ENCODE measurements at places on chromosomes 11 and 22. TPM values are rescaled to one million over a fixed set of nuclear protein-coding genes. Genes with fewer than 3 reads are reported as not detected.

POU2AF2 gene
- not detected for total RNA-seq

LGR4 gene
- total RNA-seq = 7.0 TPM

ARHGAP20 gene
- 5.1 TPM for total RNA-seq

BATF2 gene
- 0.51 TPM for total RNA-seq

ZFTA gene
- 34.9 TPM for total RNA-seq

PATE4 gene
- total RNA-seq = not detected

DGCR6 gene
- total RNA-seq = 1.4 TPM

PTPN5 gene
- total RNA-seq = not detected

NPAS4 gene
- not detected for total RNA-seq

MYO7A gene
- 0.23 TPM for total RNA-seq

RAB36 gene
- total RNA-seq = 2.5 TPM

TBX1 gene
- 0.09 TPM for total RNA-seq

C2CD2L gene
- 5.8 TPM for total RNA-seq

OR51T1 gene
- not detected for total RNA-seq

CSRP3 gene
- total RNA-seq = not detected

PTGDR2 gene
- 0.77 TPM for total RNA-seq

ZBED5 gene
- 24.5 TPM for total RNA-seq

PPP1CA gene
- total RNA-seq = 165 TPM

PDE3B gene
- 0.34 TPM for total RNA-seq

ANO5 gene
- total RNA-seq = under 0.01 TPM

MRGPRG gene
- not detected for total RNA-seq

RCOR2 gene
- total RNA-seq = 7.8 TPM

SYCE3 gene
- not detected for total RNA-seq

BARX2 gene
- not detected for total RNA-seq

ALDH3B1 gene
- total RNA-seq = 26.4 TPM

AGBL2 gene
- total RNA-seq = 1.4 TPM

ANKK1 gene
- not detected for total RNA-seq

CENPM gene
- total RNA-seq = 2.6 TPM

POTEH gene
- total RNA-seq = not detected

PATE2 gene
- not detected for total RNA-seq

KCNJ11 gene
- not detected for total RNA-seq

RTN4RL2 gene
- total RNA-seq = 10.6 TPM

OR5B17 gene
- not detected for total RNA-seq

OR5AN1 gene
- total RNA-seq = not detected

NLRP14 gene
- not detected for total RNA-seq

NADSYN1 gene
- total RNA-seq = 48.7 TPM

GAL gene
- total RNA-seq = not detected

ZP1 gene
- total RNA-seq = 0.93 TPM

IL17RA gene
- 11.2 TPM for total RNA-seq

GSTT2 gene
- total RNA-seq = 2.3 TPM

All from pericardium fibroblast (primary cell).